ENCODE measurements at places on chromosomes 4 and X. TPM values are rescaled to one million over a fixed set of nuclear protein-coding genes. Genes with fewer than 3 reads are reported as not detected.

- DNase-seq: no peak
These were observed 84.8 kb downstream of the COL4A6 start for GRCh38 chrX:108353452-108353851.

DNA sequence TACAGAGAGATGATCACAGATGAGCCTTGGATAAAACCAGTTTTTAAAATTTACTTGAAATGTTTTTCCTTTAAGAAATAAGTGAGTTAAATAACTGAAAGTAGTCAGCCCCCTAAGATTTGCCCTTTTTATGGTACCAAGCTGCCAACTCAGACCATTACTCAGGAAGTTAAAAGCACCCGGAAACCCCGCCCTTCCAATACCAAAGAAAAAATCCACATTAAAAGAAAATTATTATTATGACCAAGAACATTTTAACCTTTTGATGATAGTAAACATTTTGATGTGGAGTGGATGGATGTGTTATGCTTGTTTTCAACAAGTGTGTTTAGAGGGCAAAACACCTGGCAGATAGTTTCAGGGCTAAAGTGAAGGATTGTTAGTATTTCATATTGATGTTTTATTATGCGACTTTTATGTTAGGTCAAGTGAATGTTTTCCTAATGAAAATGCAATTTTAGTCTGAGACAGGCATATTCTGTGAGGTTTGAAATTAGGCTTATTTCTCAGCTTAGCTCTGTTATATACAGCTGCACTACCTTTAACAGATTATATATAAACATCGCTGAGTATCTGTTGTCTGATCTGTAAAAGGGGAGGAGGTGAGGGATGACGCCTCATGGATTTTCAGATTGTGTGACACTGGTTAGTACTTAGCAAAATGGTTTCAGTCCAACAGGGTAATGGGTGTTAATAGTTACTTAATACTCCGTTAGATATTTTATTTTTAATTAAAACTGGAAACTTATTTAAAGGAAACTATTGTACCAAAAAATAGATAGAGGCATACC is 89.0 kb downstream of the KDM6A start:
- DNase-seq: no peak

DNA sequence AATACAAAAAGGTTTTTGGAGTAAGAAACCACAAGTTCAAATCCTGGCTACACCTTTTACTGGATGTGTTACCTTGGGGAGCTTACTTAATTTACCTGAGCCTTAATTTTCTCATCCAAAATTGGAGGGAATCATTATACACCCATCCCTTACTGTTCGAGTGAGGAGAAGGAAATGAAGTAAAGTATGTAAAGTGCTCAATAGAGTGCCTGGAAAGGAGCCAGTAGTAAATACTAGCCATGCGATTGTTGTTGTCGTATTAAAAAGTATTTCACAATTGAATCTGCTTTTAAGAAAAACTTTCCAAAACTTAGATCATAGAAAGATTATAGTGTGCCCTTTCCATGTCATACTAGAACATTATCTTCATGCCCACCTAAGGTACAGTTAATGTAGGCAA is 124.5 kb downstream of the ATXN3L start:
- DNase-seq: no peak

- no peak for DNase-seq
These were observed 86.9 kb upstream of the MAGEB16 start for GRCh38 chrX:35711281-35711680.

The NALF2 gene
- total RNA-seq: not detected

The CXCL9 gene
- total RNA-seq: 2.3 TPM

The TMEM255A gene
- total RNA-seq: not detected

- DNase-seq: no peak
These were observed 4.0 kb downstream of the DUSP9 start for GRCh38 chrX:153650959-153651358.

- DNase-seq: no peak
These were observed 116.7 kb downstream of the UBE2K start for GRCh38 chr4:39814403-39815185.

The ZFP42 gene
- not detected for total RNA-seq

Data from liver (tissue), 10 donors.